ENCODE measurements at places on chromosomes 3 and 15. TPM values are rescaled to one million over a fixed set of nuclear protein-coding genes. Genes with fewer than 3 reads are reported as not detected.

GRCh38 chr3:152383136-152383606 lies 114.4 kb downstream of the MBNL1 start:
- DNase-seq: no peak
- no peaks in the 10 kb centered on the region for H3K27me3 ChIP-seq
- H3K36me3 ChIP-seq: no peaks in the 10 kb centered on the region
- peak overlapping the region; percentile 80 for H3K27ac ChIP-seq
- H3K4me1 ChIP-seq: peaks cover 21% of the 10 kb centered on the region

DNA sequence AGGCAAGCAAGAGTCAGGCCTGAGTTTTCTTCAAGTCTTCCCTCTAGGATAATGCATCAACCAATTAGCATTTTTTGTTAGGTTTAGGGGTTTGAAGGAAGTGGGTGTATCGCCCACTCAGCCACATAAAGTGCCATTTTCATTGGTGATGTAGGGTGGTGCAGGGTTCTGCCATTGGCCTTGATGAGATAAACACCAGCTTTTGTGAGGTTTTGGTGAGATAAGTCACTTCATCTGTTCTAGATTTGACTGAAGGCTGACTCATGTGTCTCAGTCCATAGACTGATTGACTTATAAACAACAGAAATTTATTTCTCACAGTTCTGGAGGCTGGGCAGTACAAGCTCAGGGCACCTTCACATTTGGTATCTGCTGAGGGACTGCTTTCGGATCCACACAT lies 84.5 kb upstream of the C3orf80 start:
- H3K27ac ChIP-seq: no peak overlapping the region
- no peaks in the 10 kb centered on the region for H3K27me3 ChIP-seq
- H3K4me1 ChIP-seq: no peaks in the 10 kb centered on the region
- no peak overlapping the region for H3K4me3 ChIP-seq
- H3K36me3 ChIP-seq: no peaks in the 10 kb centered on the region

Gene ENTPD3
- 0.88 TPM for total RNA-seq

Gene GOLGA8T
- not detected for total RNA-seq

Gene VEPH1
- total RNA-seq: not detected

Gene ANP32A
- total RNA-seq: 117 TPM

Gene NRG4
- total RNA-seq: not detected

Data from uterus (tissue), 4 donors.